Right atrium auricular region (tissue), 2 donors: ENCODE measurements at places on chromosomes 7 and 10.

DNA sequence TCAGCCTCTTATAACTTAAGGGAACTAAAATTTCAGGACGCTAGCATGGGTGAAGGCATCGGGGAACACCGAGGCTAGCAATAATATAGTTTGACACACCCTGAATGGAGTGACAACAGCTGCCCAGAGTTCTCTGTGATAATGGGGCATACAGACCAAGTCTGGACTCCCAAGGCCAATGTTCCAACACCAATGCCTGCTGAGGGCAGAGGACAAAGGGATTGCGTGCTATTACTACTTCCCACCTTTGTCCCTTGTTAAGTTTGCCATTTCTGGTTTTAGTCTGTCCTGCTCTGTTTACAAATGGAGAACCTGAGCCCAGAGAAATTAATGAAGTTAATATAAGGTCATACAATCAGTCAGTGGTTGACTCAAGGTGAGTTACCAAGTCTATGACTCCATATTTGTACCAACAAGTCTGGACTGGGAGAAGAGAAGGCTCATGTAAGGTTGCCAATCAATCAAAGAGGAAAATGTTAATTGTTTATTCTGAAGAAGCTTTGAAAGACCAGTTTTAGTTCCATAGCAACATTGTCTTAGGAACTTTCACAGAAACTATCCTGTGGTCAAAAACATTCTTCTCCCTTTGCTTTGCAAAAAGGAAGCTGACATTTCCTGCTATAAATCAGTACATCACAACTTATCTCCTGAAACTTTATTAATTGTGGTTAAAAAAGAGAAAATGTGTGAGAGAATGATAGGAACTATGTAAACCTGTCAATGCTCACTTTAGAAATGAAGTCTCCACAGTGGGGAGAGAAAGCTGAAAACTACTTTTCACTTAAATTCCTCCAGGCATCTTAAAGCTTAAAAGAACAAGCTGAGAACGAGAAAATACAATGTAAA lies 74.5 kb downstream of the CCDC6 start:
- DNase-seq, result no peak

DNA sequence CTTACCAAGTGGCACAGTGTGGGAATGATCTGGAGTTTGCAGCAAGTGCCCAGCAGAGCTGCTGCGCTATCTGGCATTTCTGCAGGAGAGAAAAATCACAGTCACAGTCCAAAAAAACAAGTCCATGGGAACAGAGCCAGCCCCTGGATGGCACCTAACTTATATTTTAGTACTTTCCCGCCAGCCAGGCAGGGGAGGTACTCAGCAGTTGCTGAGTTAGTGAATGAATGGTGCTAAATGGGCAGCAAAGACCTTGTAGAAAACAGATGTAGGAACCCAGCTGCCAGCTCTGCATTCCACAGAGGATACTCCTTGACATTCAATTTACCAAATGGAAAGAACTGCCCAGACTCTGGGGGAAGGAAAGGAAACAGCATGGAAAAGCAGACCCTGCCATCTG lies 54.5 kb downstream of the GSDME start:
- DNase-seq, result no peak

- DNase-seq, result no peak
Measured at GRCh38 chr7:68476966-68477365, 1121.3 kb upstream of the AUTS2 start.

GRCh38 chr7:114356133-114356532 lies 58.5 kb upstream of the FOXP2 start:
- no peak for DNase-seq

DNA sequence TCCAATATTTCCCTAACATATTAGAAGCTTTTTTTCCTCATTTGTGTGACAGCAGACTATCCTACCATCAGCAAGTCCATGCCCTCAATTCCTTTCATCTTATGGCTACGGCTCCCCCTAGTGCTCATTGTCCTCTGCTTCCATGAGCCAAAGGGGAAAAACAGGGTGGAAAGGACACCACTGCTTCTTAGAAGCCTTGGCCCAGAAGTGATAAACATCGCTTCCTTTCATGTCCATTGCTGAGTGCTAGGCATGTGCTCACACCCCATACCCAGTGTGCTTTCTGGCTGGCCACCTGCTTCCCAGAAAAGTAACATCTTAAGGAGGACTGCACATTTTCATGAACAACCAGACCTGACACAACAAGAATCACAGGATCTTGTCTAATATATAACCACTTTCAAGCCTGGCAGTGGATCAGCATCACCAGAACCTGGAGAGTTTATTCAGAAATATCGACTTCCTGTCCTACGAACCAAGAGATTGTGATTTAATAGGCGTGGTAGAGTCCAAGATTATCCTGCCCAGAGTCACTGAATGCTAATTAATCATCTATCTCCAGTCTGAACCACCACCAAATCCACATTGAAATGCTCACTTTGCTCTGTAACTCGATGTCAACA lies 650.5 kb upstream of the SORCS1 start:
- DNase-seq, result no peak

- no peak for DNase-seq
Measured at GRCh38 chr10:27285093-27285492, 44.5 kb upstream of the ACBD5 start.

GRCh38 chr7:55099821-55100543 lies 81.2 kb downstream of the EGFR start:
- no peak for DNase-seq

- DNase-seq, result no peak
Measured at GRCh38 chr10:90480466-90480865, 377.4 kb downstream of the HTR7 start.

GRCh38 chr7:43594020-43594419 lies 11.1 kb downstream of the STK17A start:
- DNase-seq, result no peak
